ENCODE measurements at places on chromosomes 16 and 17. TPM values are rescaled to one million over a fixed set of nuclear protein-coding genes. Genes with fewer than 3 reads are reported as not detected.

The NTN3 gene
- total RNA-seq, result 0.28 TPM

The HSD11B2 gene
- total RNA-seq, result 139 TPM

- peaks cover 24% of the 10 kb centered on the region for H3K36me3 ChIP-seq
- no peak overlapping the region for H3K27ac ChIP-seq
- H3K4me1 ChIP-seq, result no peaks in the 10 kb centered on the region
- peak; percentile 13 for DNase-seq
- no peak overlapping the region for H3K4me3 ChIP-seq
- H3K27me3 ChIP-seq, result no peaks in the 10 kb centered on the region
Observed at GRCh38 chr16:14600164-14600563, 29.9 kb downstream of the PARN start.

DNA sequence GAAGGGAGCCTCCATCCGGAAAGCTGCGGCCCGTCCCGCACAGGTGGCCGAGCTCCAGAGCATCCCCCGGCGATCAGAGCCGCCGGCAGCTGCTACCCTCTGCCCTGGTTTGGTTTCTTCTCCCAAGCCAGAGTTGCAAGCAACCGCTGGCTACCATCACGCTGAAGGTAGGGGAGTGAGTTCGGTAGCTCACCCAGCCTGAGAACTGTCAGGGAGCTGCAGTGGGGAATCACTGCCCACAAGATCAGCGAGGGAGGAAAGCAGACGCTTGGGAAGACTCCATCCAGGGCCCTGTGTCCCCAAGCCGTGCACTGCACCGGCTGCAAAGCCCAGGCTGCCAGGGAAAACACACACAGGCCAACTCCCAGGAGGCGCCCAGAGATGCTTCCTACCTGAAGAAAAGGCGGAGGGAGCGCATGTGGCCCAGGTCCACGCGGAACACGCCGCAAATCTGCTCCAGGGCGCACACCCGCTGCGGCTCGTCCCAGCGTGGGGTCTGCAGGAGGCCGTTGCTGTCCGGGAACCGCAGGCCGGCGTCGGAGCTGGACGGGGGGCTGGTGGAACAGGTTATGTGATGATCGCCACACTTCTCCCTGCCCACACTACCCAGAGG is 83.3 kb downstream of the TBC1D16 start:
- H3K27me3 ChIP-seq, result no peaks in the 10 kb centered on the region
- H3K27ac ChIP-seq, result no peak overlapping the region
- no peak for DNase-seq
- peaks cover 15% of the 10 kb centered on the region for H3K4me1 ChIP-seq
- H3K4me3 ChIP-seq, result no peak overlapping the region

DNA sequence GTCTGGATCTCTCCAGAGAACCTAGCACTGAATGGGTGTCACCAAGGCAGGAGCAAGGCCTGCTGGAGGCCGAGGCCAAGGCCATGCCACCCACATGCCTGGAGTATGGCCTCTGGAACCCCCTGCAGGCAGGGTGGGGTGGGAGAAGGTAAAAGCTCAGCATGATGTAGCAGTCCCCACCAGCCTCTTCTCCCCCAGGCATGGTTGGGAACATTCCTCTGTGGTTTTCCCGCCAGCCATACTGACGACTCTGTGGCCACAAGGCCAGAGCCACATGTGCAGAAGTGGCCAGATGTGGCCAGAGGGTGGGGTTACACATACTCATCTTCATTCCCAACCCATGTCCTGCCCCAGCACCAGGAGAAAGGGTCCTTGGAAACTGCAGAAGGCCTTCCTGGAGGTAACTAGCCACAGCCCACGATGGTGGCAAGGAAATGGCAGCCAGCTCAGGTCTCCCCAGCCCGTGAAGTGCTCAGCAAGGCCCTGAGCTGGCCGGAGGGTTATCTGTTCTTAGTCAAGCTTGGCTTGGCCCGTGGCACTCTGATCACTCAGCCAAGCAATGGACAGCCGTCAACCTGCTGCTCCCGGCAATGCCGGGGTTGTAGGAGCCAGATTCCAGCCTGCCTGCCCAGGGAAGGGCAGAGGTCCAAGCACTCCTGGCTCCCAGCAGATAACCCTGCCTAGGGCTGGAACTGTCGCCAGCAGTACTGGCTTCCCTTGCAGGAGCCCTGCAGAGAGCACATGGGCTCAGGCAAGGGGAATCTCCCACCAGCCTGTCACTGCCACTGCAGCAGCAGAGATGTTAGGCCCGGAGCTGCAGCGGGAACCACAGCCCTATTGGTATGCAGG is 26.1 kb downstream of the HDAC5 start:
- no peaks in the 10 kb centered on the region for H3K36me3 ChIP-seq
- no peak for DNase-seq
- no peak overlapping the region for H3K4me3 ChIP-seq
- H3K4me1 ChIP-seq, result peaks cover 13% of the 10 kb centered on the region

The GPR139 gene
- total RNA-seq, result not detected

GRCh38 chr17:40473573-40474365 is 27.7 kb downstream of the TNS4 start:
- DNase-seq, result no peak
- no peaks in the 10 kb centered on the region for H3K4me1 ChIP-seq
- H3K27me3 ChIP-seq, result no peaks in the 10 kb centered on the region
- H3K36me3 ChIP-seq, result no peaks in the 10 kb centered on the region

DNA sequence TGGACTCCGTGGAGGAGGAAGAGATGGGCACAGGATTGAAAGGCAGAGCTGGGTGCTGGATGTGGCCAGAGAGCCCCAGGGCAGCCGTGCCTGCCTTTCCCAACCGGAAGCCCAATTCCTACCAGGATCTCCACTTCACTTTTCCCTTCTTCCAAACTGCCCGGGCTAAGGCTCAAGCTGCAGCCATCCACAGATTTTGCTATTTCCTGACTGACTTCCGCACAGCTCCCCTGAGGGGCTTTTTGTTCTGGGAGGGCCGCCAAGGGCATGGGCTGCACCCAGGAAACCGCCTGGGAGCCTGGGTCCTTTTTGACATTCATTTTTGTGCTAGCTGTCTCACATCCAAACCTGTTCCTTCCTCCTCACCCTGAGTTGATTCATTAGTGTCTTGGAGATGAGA is 4.2 kb downstream of the SHISA6 start:
- H3K4me3 ChIP-seq, result no peak overlapping the region
- DNase-seq, result no peak
- no peaks in the 10 kb centered on the region for H3K36me3 ChIP-seq
- H3K27me3 ChIP-seq, result peaks cover 19% of the 10 kb centered on the region
- no peak overlapping the region for H3K27ac ChIP-seq
- peaks cover 2% of the 10 kb centered on the region for H3K4me1 ChIP-seq

DNA sequence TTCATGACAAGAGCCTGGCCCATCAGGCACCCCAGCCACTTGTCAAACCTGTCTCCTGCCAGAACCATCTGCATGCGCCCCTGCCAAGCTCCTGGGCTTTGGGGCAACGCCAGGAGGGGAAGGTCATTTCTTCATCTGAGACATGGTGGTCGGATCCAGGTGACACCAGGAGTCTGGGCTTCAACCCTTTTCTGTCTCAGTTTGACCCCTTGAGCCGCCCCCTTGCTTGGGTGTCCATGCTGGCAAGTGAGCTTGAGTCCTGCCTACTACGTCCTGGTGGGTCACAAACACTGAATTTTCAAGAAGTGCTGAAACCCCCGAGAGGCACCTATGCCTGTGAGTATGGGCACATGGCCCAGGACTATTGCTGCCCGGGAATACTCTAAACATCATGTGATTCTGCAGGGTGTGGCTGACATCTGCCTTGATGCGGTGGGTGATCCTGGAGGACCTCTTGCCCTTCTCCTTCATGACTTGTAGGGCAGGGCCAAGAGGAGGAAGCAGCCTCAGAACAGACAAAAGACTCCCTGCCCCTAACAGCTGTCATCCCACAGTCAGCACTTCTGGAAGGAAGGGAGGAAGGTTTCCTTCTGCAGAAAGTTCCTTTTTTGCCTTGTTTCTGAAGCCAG is 43.4 kb downstream of the TNFRSF13B start:
- H3K27ac ChIP-seq, result no peak overlapping the region
- no peak overlapping the region for H3K4me3 ChIP-seq
- H3K27me3 ChIP-seq, result no peaks in the 10 kb centered on the region
- no peak for DNase-seq

GRCh38 chr17:71632328-71632727 is 488.5 kb upstream of the SOX9 start:
- H3K27me3 ChIP-seq, result no peaks in the 10 kb centered on the region
- H3K27ac ChIP-seq, result no peak overlapping the region
- H3K4me1 ChIP-seq, result no peaks in the 10 kb centered on the region
- DNase-seq, result no peak

DNA sequence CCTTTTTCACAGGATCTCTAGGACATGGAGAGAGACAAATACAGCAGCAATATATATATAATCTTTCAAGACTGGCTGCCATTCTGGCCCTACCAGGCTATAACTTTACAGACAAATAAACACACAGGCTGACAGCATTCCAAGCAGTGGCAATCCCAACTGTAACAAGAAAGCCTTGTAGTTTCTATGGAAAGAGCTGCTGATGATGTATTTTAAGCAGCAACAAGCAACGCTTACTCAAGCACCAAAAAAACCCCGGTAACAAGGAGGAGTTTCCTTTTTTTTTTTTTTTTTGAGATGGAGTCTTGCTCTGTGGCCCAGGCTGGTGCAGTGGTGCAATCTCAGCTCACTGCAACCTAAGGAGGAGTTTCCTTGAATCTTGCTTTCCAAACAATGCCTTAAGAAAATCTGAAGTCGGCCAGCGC is 23.2 kb downstream of the LSM12 start:
- no peaks in the 10 kb centered on the region for H3K27me3 ChIP-seq
- H3K36me3 ChIP-seq, result no peaks in the 10 kb centered on the region
- H3K27ac ChIP-seq, result no peak overlapping the region
- H3K4me3 ChIP-seq, result no peak overlapping the region
- peaks cover 9% of the 10 kb centered on the region for H3K4me1 ChIP-seq

DNA sequence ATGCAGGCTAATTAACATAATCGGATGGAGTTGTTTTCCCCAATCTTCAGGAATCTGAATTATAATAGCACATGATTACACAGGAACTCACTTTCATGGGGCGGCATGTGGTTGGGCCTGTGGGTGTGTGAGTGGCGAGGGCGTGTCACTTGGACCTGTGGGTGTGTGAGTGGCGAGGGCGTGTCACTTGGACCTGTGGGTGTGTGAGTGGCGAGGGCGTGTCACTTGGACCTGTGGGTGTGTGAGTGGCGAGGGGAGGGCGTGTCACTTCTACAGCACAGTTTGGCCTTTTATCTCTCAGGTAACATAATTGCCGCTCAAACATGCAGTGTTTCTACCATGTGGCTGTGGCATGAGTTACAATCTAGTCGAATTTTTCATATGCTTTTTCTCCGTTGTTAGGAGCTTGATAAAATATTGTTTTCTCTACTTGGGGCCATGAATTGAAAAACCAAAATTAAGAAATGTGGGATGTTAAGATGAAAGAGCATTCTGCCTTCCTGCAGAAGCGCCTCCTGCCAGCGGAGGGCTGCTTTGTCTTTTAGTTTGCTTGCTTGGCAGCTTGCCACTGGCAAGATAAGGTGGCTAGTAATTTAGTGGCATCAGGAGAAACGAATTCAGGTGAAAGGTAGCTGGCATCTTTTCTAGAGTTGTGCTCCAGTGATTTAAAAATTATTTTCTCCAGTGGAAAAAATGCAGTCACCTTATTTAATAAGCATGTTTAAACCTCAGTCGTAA is 36.2 kb downstream of the USP10 start:
- H3K27me3 ChIP-seq, result no peaks in the 10 kb centered on the region
- no peak for DNase-seq
- H3K4me1 ChIP-seq, result no peaks in the 10 kb centered on the region
- no peak overlapping the region for H3K27ac ChIP-seq
- H3K4me3 ChIP-seq, result no peak overlapping the region

GRCh38 chr16:70018254-70018653 is 67.1 kb downstream of the CLEC18A start:
- no peak for DNase-seq
- no peaks in the 10 kb centered on the region for H3K27me3 ChIP-seq
- no peaks in the 10 kb centered on the region for H3K36me3 ChIP-seq
- H3K4me1 ChIP-seq, result no peaks in the 10 kb centered on the region
- H3K27ac ChIP-seq, result no peak overlapping the region
- H3K4me3 ChIP-seq, result no peak overlapping the region

- peak overlapping the region; percentile 77 for H3K27ac ChIP-seq
- H3K4me3 ChIP-seq, result no peak overlapping the region
Observed at GRCh38 chr16:67672739-67673662, 6.4 kb downstream of the C16orf86 start.

GRCh38 chr17:28282596-28282995 is 36.4 kb upstream of the TMEM97 start:
- H3K4me1 ChIP-seq, result no peaks in the 10 kb centered on the region
- no peaks in the 10 kb centered on the region for H3K36me3 ChIP-seq
- DNase-seq, result no peak
- no peak overlapping the region for H3K27ac ChIP-seq
- no peaks in the 10 kb centered on the region for H3K27me3 ChIP-seq
- H3K4me3 ChIP-seq, result no peak overlapping the region

DNA sequence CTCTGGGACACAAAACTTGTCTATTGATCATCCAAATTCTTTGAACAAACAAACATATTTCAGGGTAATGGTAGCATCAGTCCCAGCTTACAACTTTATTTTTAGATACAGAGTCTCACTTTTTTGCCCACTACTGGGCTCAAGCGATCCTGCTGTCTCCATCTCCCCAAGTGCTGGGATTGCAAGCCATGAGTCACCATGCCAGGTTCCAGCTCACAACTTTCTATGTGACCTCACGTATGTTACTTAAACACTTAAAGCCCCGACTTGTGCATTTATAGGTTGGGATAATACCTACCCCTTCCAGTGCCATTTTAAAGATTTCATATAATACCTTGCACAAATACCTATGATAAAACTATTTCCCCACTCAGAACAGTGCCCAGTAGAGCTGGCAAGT is 42.0 kb upstream of the KSR1 start:
- H3K36me3 ChIP-seq, result no peaks in the 10 kb centered on the region
- H3K4me1 ChIP-seq, result no peaks in the 10 kb centered on the region
- H3K27me3 ChIP-seq, result no peaks in the 10 kb centered on the region
- H3K4me3 ChIP-seq, result no peak overlapping the region
- H3K27ac ChIP-seq, result no peak overlapping the region
- no peak for DNase-seq

The NECAB2 gene
- total RNA-seq, result 0.82 TPM

GRCh38 chr16:4032768-4033167 is 83.5 kb downstream of the ADCY9 start:
- DNase-seq, result peak; percentile 44
- H3K4me1 ChIP-seq, result no peaks in the 10 kb centered on the region
- no peaks in the 10 kb centered on the region for H3K36me3 ChIP-seq
- no peak overlapping the region for H3K4me3 ChIP-seq
- no peak overlapping the region for H3K27ac ChIP-seq
- H3K27me3 ChIP-seq, result no peaks in the 10 kb centered on the region

DNA sequence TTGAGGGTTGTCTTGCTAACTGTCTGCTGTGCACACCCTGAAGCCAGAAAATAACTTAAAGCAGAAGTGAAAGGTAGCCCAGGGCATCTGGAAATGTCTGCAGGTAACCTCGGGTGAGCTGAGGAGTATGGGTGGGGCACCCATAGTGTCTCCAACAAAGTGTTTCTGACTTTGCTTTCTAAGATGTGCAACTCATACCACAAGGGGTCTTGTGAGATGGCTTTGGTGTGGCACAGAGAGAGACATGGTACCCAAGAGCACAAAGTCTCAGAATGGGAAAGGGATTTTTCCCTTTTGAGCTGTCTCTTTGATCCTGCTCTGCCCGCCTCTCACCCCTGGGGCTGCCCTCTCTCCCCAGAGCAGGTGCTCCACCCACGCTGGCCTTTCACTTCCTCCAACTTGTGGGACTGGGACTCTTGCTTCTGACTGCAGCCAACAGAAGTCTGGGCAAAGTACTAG is 6.9 kb downstream of the CHD9 start:
- no peak overlapping the region for H3K27ac ChIP-seq
- H3K36me3 ChIP-seq, result no peaks in the 10 kb centered on the region
- no peak overlapping the region for H3K4me3 ChIP-seq
- DNase-seq, result no peak

The KRT222 gene
- total RNA-seq, result 6.6 TPM

- DNase-seq, result no peak
- H3K36me3 ChIP-seq, result no peaks in the 10 kb centered on the region
- no peaks in the 10 kb centered on the region for H3K27me3 ChIP-seq
- H3K27ac ChIP-seq, result peak overlapping the region; percentile 45
- no peak overlapping the region for H3K4me3 ChIP-seq
Observed at GRCh38 chr17:2901582-2901981, 105.3 kb downstream of the RAP1GAP2 start.

The CHST6 gene
- total RNA-seq, result 0.79 TPM

All from kidney (tissue), 22 donors.